GM06990 (cell line): ENCODE measurements at places on chromosomes 13 and 19.

- no peak for DNase-seq
Observed at GRCh38 chr13:71517004-71517403, 350.0 kb downstream of the DACH1 start.

DNA sequence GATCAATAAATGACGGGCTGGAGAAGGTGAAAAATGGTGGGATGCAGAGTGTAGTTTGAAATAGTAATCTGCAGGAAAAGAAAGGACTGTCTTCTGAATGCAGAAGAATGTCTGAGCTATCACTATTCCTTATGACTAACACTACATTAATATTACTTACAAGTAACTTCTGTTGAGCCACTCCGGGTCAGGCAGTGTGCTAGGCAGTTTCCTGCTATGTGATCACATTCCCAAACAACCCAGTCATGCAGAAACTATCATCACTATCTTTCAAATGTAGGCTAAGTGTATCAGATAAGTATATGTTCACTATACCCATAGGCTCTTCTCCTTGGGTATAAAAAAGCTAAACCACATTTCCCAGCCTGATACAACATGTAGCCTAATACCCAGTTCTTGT is 6.6 kb downstream of the ZNF599 start:
- DNase-seq, result no peak

DNA sequence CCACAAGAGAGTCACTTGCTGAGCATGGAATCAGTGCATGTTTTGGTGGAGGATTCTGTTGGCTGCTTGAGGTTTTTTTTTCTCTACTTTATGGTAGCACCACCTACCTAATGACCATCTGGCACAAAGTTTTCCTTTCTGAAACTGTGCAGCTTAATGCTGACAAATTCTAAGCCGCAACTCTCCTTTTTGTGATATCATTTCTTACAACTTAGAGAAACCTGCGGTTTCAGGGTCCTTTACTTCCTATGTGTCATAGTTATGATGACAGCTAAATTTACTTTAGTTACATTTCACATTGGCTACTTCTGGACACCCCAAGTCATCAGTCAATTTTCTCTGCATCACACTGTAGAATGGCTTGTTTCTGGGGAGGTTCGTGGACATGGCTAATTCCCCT is 115.4 kb upstream of the TMTC4 start:
- DNase-seq, result peak; percentile 41

DNA sequence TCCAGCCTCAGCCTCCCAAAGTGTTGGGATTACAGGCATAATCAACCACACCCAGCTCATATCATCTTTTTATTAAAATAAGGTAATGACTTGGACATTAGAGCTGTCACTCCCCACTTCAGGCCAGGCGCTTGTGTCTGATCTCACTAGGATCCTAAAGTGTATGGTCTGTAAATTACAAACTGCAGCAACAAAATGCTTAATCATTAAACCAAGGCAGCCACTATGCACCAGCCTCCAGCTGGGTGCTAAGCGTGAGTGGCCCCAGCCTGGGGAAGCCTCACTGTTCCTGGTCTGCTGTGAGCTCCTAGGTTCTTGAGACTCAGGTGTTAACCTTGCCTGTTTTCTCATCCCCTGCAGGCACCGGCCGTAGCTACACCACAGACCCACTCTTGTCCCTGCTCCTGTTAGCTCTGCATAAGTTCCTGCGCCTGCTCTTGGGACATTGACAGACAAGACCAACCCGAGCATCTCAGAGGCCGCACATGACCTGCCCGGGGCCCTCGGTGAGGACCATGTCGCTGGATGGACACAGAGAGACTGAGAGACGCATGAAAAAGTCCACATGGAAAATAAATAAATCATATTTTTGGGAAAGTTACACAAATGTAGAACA is 37.8 kb downstream of the VSTM2B start:
- DNase-seq, result no peak

- no peak for DNase-seq
Observed at GRCh38 chr13:22175241-22175640, 504.4 kb downstream of the FGF9 start.

GRCh38 chr13:30776661-30777060 is 41.3 kb downstream of the ALOX5AP start:
- no peak for DNase-seq

DNA sequence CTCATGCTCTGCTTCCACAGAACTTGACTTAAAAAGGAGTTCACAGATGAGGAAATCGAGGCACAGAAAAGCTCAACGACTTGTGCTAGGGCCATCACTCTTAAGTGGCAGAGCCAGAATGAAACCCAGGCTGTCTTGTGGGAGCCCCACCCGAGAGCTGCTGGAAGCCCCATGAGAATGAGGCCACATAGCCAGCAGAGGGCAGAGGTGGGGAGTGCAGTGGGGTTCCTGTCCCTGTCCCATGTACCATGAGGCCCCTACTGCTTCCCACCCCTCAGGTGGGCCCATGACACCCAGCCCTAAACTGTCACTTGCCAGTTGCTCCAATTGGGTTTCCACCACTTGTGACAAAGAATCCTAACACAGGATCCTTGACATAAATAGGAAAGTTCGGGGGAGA is 175.9 kb downstream of the IRS2 start:
- no peak for DNase-seq

GRCh38 chr19:2462635-2463421 is 6.1 kb upstream of the LMNB2 start:
- DNase-seq, result no peak

DNA sequence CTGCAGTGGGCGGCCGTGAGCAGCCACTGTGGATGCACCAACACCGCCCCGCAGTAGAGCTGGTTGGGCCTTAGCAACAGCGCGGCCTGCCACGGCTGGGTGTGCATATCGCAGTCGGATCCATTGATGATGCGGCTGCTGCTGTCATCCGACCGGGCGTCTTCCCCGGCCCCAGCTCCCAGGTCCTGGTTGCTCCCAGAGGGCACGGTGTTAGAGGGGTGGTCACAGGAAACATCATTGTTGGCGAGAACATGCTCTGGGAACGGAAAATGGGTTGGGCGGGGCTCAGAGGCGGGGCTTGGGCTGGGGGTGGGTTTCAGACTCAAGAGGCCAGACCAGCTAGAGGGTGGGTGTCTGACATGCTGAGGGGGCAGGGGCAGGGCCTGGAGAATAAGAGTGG is 3.0 kb downstream of the KLK5 start:
- no peak for DNase-seq

GRCh38 chr13:21310220-21310619 is 133.8 kb downstream of the MRPL57 start:
- no peak for DNase-seq

GRCh38 chr13:28671126-28671792 is 12.3 kb downstream of the POMP start:
- no peak for DNase-seq

DNA sequence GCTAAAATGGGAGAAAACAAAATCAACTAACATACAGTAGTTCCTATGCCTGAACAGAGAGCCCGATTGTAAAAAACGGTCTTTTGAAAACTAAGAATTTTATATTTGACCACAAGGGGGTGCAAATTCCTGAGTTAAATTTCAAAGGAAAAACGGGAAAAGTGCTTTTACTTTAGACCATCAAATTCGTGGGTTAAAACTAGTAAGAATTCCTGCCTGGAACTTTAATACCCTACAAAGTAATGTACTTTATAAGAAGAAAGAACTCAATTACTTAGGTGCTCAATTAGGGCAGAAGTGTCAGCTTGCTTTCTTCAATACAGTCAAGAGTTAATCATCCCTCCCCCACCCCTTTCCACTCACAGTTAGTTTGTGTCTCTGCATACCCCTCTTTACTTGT is 69.8 kb downstream of the KCNRG start:
- DNase-seq, result no peak

GRCh38 chr13:112771877-112772538 is 82.2 kb downstream of the ATP11A start:
- no peak for DNase-seq

DNA sequence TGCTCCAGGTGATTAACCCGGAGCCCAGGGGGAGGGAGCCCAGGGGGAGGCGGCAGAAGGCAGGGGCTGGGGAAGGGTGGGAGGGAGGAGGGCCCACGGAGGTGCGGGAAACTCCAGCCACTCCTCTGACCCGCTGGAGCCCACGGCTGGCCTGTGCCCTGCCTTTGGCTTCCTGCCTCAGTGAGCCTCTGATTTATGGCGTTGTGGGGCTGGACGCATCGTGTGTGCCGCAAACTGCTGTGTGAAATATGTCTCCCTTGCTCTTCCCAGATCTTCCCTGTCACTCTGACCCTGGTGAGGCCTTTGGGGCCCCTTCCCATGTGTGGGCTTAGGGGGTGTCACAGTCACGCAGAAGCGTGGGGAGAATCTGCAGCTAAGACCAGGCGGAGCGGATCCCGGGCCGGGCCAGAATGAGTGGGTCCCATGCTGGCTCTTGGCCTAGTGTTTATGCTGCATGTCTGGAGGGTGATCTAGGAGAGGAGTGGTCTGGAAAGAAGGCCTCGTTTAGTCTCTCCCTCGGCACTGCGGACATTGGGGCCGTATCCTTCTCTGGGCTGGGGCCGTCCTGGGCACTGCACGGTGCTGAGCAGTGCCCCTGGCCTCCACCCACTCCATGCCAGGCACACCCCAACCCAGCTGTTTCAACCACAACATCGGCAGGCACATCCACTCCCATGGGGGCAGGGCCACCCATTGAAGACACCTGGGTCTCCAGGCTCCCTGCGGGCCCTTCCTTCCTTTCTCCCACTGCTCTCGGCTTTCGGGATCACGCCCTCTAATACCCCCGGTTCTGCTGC is 123.0 kb downstream of the KDM4B start:
- no peak for DNase-seq

- DNase-seq, result no peak
Observed at GRCh38 chr13:99276706-99277105, 18.5 kb upstream of the GPR18 start.

GRCh38 chr13:108940121-108940520 is 310.7 kb downstream of the MYO16 start:
- no peak for DNase-seq

GRCh38 chr13:29782798-29783197 is 67.6 kb downstream of the UBL3 start:
- DNase-seq, result no peak

DNA sequence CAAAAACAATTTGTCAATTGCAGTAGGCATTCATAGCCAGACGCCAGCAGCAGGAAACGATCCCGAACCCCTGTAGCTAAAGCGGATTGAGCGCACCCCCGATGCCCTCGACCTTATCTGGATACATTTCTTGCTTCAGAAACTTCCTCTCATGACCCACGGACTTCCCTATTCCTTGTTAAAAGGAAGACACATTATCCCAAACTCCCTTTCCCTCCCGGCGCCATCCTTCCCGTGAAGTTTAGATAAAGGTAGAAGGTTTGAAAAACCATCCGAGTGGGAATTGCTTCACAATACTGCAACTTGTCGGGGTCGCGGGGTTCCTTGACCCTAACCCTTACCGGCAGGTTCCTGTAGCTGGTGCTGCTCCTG is 977 bp downstream of the PCDH20 start:
- DNase-seq, result no peak

DNA sequence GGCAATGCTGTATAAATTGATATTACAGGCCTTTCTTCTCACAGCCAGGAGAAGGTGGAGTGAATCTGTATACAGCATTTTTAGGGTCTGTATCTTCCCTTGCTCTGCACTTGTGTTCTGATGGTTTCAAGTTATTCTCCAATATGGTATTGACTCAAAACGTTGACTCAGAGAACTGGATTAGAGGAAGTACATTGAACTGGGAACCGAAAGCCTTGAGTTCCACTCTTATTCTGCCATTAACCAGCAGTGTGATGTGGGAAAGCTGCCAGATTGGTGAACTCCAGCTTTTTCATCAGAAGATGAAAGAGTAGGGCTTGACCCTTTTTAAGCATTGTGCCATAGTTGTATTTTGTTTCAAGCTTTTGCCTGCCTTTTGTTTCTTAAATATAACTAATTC is 167.7 kb downstream of the SPRY2 start:
- DNase-seq, result peak; percentile 9

- DNase-seq, result no peak
Observed at GRCh38 chr13:113546571-113547237, 37.8 kb upstream of the TFDP1 start.

- no peak for DNase-seq
Observed at GRCh38 chr13:28179974-28180373, 41.6 kb downstream of the PAN3 start.

DNA sequence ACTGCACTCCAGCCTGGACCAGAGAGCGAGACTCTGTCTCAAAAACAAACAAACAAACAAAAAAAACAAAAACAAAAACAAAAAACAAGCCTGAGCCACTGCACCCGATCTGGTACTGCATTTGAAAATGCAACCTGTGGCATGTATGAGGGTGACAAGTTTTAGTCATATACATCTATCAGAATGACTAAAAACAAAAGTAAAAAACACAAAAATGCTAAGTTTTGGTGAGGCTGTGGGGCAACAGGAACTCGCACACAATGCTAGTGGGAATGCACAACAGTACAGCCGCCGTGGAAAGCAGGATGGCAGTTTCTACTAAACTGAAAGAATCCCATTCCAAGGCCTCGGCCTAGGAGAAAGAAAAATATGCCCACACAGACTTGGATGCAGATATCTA is 7.8 kb downstream of the EBPL start:
- no peak for DNase-seq

DNA sequence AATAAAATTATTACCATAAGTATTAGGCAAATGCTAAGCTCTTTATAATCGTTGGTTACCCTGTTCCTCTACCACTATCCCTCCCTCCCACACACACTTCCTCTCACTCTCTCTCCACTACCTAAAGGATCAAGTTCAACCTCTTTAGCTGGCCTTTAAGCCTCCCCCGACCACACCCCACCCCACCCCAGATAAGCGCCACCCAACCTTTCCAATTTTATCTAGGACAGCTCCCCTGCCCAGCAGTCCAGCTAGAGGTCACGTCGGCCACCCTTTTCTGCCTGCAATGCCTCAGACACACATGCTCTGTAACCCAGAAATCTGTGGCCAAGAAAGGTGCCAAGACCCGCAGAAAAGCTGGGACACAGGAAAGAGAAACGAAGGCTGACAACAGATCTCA is 1.1 kb downstream of the LYPD4 start:
- no peak for DNase-seq

GRCh38 chr19:37790244-37790925 is 11.0 kb upstream of the ZNF573 start:
- DNase-seq, result no peak

DNA sequence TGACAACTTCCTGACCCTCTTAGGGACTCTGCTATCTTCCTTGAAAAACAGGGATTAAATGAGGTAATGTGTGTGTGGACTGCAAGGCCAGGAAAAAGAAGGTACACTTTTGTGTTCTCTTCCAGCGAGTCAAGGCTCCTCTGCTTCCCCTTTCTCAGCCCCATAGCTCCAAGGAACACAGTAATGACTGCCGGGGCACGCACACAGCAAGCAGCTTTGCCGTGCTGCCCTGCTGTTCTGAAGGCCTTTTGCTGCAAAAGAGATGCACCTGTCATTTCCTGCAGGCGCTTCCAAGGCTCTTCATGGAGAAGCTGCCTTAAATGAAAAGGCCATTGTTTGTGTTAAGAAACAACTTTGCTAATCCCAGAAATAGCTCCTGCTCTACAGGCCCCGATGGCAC is 84.6 kb downstream of the CYSLTR2 start:
- DNase-seq, result no peak

GRCh38 chr13:99151516-99151915 is 49.1 kb upstream of the UBAC2 start:
- peak; percentile 38 for DNase-seq
